Psoas muscle (tissue), 8 donors: ENCODE measurements at places on chromosomes 6 and 20. TPM values are rescaled to one million over a fixed set of nuclear protein-coding genes. Genes with fewer than 3 reads are reported as not detected.

The CRISP3 gene
- total RNA-seq: not detected

The TINAG gene
- not detected for total RNA-seq

The UNC93A gene
- total RNA-seq: not detected

The STMND1 gene
- total RNA-seq: not detected

DNA sequence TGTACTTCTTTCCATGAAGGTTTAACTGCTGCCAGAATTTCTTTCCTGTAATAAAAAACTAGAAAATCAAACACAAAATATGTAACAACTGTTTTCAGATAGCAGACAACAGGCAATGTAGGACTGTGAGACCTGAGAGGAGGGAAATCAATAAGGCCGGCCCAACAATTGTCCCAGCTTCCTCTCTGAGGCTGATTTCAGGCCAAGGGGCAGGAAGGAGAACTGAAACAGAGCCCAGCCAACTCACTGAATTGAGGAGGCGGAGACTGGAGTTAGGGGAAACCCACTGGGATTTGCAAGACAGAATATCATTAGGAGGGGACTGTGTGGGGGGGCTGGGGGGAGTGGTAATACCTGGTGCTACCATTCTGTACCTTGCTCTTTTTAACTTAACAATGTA, 42.2 kb downstream of the FLRT3 start:
- no peaks in the 10 kb centered on the region for H3K27me3 ChIP-seq
- no peaks in the 10 kb centered on the region for H3K36me3 ChIP-seq
- H3K4me1 ChIP-seq: no peaks in the 10 kb centered on the region
- no peak for DNase-seq
- H3K27ac ChIP-seq: no peak overlapping the region

GRCh38 chr20:18506744-18507143, 996 bp upstream of the SEC23B start:
- H3K36me3 ChIP-seq: no peaks in the 10 kb centered on the region
- H3K4me1 ChIP-seq: peaks cover 11% of the 10 kb centered on the region
- H3K4me3 ChIP-seq: peak overlapping the region; percentile 95
- H3K27ac ChIP-seq: peak overlapping the region; percentile 98
- DNase-seq: no peak

GRCh38 chr20:3710703-3711483, 1.5 kb downstream of the SIGLEC1 start:
- peaks cover 7% of the 10 kb centered on the region for H3K4me1 ChIP-seq
- no peak overlapping the region for H3K27ac ChIP-seq

The XKR7 gene
- total RNA-seq: 0.02 TPM

The MUC21 gene
- total RNA-seq: not detected

DNA sequence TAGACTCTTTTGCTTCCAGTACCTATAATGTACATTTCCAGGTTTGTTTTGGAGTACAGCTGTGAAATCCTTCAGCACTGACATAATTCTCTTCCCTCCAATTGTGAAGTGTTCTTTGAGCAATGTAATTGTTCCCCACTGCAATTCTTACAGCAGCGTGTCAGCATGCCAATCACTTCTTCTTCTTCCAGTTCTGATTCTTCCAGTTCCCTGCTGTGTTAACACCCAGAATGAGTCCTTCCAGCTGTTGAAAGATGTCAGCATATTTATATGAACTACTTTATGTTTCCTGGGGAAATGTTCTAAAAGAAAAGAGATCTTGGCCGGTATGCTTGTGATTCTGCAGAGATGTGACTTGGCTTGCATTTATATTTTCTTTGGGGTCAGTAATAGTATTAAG, 213.9 kb downstream of the UNC5CL start:
- peaks cover 11% of the 10 kb centered on the region for H3K4me1 ChIP-seq
- no peak overlapping the region for H3K4me3 ChIP-seq
- H3K27ac ChIP-seq: no peak overlapping the region
- no peak for DNase-seq
- H3K27me3 ChIP-seq: no peaks in the 10 kb centered on the region

The IMPG1 gene
- not detected for total RNA-seq

The PNPLA1 gene
- not detected for total RNA-seq

The ASIP gene
- total RNA-seq: not detected

DNA sequence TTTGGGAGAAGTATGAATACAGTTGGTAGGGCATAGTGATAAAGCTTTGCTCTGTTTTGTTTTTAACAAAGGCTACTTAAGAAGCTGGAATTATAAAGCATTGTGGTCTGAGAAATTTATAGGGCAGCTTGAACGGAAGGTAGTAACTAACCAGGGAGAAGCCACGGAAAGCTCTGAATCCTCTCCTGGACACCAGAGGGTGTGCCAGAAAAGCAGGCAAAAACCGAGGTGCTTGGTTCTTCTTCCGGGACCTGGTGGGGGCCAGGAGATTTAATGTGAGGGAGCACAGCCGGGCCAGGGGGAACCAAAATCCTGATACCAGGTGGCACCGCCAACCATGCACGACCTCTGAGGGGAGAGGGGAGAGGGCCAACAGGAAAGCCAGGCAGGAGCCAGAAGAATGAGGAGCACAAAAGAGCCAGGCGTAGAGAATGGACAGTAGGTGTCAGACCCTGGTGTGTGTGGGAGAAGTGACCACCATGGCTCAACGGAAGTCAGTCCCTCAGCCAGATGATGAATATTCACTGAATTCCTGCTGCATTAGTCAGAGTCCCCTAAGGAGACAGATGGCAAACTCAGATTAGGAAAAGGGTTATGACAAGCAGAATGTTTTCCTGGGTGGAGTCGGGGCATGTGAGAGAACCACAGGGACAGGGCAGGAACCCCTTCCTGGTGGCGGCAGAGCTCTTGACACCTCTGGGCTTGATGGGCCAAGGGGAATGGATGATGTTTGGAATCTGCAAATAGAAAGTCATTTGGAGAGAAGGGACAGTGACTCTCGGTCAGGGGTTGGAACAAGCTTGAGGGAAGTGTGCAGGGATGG, 262.3 kb downstream of the ZNF217 start:
- no peak overlapping the region for H3K27ac ChIP-seq
- H3K4me3 ChIP-seq: no peak overlapping the region
- DNase-seq: no peak
- H3K4me1 ChIP-seq: peaks cover 4% of the 10 kb centered on the region
- no peaks in the 10 kb centered on the region for H3K27me3 ChIP-seq

DNA sequence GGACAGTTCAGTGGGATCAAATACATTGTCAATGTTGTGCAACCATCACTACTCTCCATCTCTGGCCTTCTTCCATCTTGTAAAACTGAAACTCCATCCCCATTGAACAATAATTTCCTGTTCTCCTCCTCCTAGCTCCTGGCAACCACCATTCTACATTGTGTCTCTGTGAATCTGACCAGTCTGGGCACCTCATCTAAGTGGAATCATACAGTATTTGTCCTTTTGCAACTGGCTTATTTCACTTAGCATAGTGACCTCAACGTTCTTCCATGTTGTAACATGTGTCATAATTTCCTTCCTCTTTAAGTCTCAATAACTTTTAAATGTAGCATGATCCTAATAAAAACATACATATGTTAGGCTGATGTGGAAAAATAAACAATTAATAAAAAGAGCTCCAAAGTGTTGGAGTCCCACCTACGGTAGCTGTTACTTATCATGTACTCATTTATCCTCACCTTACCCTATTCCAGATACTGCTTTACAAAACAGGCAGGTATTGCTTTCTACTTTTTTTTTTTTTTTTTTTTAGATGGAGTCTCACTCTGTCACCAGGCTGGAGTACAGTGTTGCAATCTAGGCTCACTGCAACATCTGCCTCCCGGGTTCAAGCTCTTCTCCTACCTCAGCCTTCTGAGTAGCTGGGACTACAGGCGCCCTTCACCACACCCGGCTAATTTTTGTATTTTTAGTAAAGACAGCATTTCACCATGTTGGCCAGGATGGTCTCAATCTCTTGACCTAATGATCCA, 91.9 kb downstream of the TNFAIP3 start:
- no peaks in the 10 kb centered on the region for H3K27me3 ChIP-seq
- no peak for DNase-seq
- no peaks in the 10 kb centered on the region for H3K4me1 ChIP-seq
- H3K27ac ChIP-seq: no peak overlapping the region

DNA sequence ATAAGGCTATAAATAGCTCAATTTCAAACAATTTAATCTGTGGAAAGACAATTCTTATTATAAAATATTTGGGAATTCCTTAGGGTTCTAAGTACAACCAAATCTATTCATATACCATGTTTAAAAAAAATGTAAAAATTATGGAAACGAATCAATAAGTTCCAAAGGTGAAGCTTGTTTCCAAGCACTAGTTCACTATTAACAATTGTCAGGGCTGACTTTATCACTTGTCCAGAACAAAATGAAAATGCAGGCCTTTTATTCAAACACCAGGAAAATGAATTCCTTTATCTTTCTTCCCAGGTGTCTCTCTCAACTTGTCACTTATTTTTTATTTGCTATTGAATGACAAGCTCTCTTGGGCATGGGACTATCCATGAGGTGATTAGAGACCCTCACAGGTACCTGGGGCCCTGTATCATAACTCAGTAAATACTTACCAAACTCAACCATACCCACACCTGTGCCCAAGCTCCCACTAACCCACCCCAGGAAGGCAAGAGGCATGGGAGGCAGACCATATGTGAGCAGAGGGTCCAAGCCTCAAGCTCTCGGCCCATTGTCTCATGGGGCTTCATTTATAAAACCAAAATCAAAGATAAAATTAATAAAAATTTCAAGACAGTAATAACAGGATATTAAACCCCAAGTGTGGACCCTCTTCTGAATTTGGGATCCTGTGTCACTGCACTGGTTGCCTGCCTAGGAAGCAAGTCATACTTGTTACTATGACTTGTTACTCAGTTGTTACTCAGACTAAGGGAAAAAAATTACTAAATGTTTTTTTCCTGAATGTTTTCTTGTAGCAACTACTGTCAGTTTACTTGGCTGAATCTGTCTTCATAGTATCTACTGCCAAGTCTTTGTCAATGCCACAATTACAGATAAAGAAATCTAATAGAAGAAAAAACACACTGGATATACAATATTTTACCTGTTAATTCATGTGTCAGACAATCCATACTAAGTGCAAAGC, 54.7 kb downstream of the PTPRK start:
- no peak for DNase-seq
- no peaks in the 10 kb centered on the region for H3K4me1 ChIP-seq
- H3K4me3 ChIP-seq: no peak overlapping the region
- H3K27ac ChIP-seq: no peak overlapping the region
- H3K27me3 ChIP-seq: no peaks in the 10 kb centered on the region
- H3K36me3 ChIP-seq: no peaks in the 10 kb centered on the region

DNA sequence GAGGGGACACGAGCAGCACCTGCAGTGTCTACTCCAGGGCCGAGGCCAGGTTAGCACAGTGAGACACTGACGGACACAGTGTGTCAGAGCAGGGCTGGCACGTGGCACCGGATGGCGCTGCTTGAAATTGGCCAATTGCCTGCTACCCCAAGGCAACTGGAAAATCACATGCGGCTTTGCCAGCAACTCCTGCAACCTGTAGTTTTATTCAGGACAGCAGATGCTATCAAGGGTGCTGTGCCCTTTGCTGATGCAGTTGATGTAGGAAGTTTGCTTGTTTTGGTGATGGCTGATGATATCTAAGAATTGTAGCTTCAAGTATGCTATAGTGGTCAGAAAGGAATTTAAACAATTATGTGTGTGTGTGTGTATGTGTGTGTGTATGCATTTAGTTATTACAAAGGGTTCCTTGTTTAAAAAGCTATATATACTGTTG, 25.9 kb downstream of the RIN2 start:
- H3K4me1 ChIP-seq: peaks cover 39% of the 10 kb centered on the region
- H3K4me3 ChIP-seq: no peak overlapping the region
- peak overlapping the region; percentile 46 for H3K27ac ChIP-seq
- peak; percentile 22 for DNase-seq
- no peaks in the 10 kb centered on the region for H3K36me3 ChIP-seq
- no peaks in the 10 kb centered on the region for H3K27me3 ChIP-seq

GRCh38 chr6:155495011-155495768, 39.6 kb upstream of the NOX3 start:
- no peaks in the 10 kb centered on the region for H3K36me3 ChIP-seq
- peak; percentile 62 for DNase-seq
- H3K4me3 ChIP-seq: no peak overlapping the region
- H3K4me1 ChIP-seq: no peaks in the 10 kb centered on the region

The RAB44 gene
- 0.06 TPM for total RNA-seq

- H3K4me3 ChIP-seq: no peak overlapping the region
- no peaks in the 10 kb centered on the region for H3K36me3 ChIP-seq
- H3K27me3 ChIP-seq: no peaks in the 10 kb centered on the region
- no peak overlapping the region for H3K27ac ChIP-seq
- peaks cover 12% of the 10 kb centered on the region for H3K4me1 ChIP-seq
These were observed 101.4 kb upstream of the CEP85L start for GRCh38 chr6:118752803-118753202.

- H3K27ac ChIP-seq: no peak overlapping the region
- H3K36me3 ChIP-seq: no peaks in the 10 kb centered on the region
These were observed 68.4 kb upstream of the ELOVL5 start for GRCh38 chr6:53417141-53417540.

The PRSS16 gene
- not detected for total RNA-seq

DNA sequence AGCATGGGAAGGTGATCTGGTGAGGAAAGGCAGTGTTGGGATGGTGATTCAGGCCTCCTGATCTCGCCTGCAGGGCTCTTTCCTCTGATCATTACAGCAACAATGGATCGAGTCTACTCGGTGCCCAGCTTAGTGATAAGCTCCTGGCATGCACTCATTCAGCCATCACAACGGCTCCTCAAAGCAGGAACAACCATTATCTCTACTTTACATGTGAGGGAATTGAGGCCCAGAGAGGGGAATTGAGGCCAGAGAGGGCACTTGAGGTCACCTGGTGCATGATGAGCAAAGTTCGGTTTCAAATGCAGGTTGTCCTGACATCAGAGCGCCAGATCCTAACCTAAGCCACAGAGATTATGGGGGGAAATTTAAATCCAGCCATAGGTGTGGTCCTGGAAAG, 42.0 kb upstream of the BPIFA2 start:
- H3K27ac ChIP-seq: no peak overlapping the region
- no peak overlapping the region for H3K4me3 ChIP-seq
- no peak for DNase-seq
- peaks cover 4% of the 10 kb centered on the region for H3K4me1 ChIP-seq
- H3K36me3 ChIP-seq: no peaks in the 10 kb centered on the region
- peaks cover 4% of the 10 kb centered on the region for H3K27me3 ChIP-seq

GRCh38 chr6:37654727-37655500, 42.8 kb downstream of the MDGA1 start:
- H3K27ac ChIP-seq: no peak overlapping the region
- no peaks in the 10 kb centered on the region for H3K4me1 ChIP-seq
- no peak for DNase-seq

- no peaks in the 10 kb centered on the region for H3K27me3 ChIP-seq
- H3K4me1 ChIP-seq: peaks cover 28% of the 10 kb centered on the region
- H3K36me3 ChIP-seq: no peaks in the 10 kb centered on the region
- peak overlapping the region; percentile 62 for H3K27ac ChIP-seq
- DNase-seq: no peak
- H3K4me3 ChIP-seq: no peak overlapping the region
These were observed 9.8 kb downstream of the RAET1E start for GRCh38 chr6:149888093-149888492.

The CAGE1 gene
- not detected for total RNA-seq

The BNIP5 gene
- total RNA-seq: not detected

The ATP6V1G2 gene
- 1.2 TPM for total RNA-seq

GRCh38 chr20:50774515-50774914, 20.3 kb upstream of the BCAS4 start:
- H3K27ac ChIP-seq: no peak overlapping the region
- H3K36me3 ChIP-seq: no peaks in the 10 kb centered on the region
- no peak overlapping the region for H3K4me3 ChIP-seq
